ENCODE measurements at places on chromosomes 11 and 22.

GRCh38 chr11:125165111-125165842, 726 bp downstream of the PKNOX2 start:
- DNase-seq: peak; percentile 50

DNA sequence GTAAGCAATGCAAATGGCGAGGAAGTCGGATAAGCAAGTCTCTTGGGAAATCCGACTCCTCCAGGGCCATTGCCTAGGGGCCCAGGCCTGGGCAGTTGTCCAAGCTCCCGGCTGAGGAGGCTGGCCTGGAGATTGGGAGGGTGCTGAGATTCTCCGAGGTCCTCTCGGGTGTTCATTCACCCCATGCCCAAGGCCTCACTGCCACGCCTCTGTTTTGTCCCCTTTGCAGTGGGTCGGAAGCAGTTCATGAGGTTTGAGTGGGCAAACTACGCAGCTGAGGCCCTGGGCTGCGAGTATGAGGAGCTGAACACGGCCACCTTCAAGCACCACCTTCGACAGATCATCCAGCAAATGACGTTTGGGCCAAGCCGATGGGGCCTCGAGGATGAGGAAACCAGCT, 81.3 kb downstream of the MYO18B start:
- no peak for DNase-seq

DNA sequence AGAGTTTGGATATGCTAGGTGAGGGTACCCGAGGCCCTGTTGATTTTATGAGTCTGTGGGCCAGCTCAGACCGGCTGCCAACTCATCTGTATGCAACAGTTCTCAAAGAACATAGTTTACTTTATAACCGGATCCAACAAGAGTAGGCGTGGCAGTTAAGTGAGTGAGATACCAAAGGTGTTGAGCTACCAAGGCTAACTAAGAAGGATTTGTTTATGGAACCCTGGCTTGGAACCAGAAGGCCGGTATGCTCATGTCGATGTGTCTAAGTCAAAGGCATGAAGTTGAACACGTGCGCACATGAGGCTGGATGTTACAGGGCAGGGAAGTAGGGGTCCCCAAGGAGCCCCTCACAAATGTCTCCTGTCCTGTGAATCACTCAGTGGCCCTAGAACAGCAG, at the start of gene KCNJ1:
Gene KCNJ1, minus strand, starts transcription at position 20 of the 400 bp plus-strand sequence. CDS start 27,053 bp downstream, outside the sequence.
- DNase-seq: no peak

DNA sequence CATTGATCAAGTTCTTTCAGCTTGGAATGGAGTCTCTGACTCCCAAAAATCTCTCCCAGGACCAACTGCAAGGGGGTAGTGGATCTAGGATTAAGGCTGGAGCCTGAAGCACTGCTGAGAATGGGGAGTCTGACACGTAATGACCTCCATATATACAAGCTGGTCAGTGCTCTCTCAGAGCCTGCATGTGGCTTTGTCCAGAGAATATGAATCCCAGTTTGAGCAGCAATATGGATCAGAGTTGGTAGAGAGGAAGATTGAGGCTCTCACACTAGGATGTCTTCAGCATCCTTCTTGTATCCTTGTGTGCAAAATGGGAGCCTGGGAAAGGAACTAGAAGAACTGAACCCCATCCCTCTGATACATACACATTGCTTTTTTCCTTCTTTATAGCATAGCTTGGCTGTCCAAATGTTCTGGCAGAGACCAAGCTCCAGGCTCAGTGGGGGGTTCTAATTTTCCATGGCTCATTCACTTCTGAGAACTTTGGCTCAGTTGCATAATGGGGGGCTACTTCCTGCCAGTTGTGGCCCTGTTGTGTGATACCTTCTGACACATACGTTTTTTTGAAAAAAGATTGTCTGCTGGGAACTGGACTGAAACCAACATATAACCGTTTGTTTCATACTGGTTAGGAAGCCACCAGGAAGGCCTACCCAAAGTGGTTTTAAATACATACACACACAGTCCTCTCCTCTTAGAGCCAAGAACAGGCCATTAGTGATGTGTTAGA, 138.2 kb downstream of the ETS1 start:
- no peak for DNase-seq

- DNase-seq: no peak
Observed at GRCh38 chr22:23302171-23303002, 122.1 kb downstream of the BCR start.

GRCh38 chr22:24583221-24584165, 9.4 kb downstream of the LRRC75B start:
- no peak for DNase-seq

GRCh38 chr22:31344256-31344577, 1.9 kb downstream of the PATZ1 start:
- DNase-seq: no peak

DNA sequence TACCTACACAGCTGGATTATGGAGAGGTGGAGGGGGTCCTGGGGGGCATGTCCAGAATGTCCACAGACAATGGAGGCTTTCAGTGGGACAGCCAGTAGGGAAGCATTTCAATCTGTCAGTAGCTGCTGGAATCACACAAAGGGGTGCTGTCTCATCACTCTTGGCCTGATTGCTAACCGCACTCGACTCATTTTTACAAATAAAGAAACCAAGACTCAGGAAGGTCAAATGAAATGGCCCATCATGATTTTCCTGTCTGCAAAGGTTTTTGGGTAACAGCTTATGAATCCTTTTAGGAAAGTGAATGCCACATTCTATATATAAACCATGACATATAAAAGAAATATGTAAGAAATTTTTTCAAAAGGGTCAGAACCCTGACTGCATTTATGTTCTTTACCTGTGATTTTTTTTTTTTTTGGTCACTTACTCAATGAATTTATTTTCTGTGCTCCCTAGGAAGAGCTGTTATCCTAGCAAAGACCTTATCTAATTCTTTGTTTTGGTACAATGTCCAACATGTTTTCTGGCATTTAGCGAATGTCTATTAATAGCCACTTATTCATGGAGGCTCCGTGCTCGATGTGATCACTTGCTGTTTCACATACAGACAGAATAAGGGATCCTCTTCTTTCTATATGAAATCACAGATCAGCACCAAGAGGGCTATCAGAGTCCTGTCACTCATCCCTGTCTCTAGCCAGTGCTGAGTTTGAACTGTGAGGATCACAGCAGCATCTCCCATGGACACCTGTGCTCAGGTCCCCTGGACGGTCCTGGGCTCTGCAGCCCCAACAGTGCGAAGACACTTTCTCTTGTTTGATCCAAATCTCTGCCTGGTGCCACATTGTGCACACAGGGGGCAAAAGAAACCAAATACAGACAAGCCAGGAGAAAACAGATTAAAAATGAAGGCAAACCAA, 979.7 kb downstream of the NTM start:
- DNase-seq: no peak

DNA sequence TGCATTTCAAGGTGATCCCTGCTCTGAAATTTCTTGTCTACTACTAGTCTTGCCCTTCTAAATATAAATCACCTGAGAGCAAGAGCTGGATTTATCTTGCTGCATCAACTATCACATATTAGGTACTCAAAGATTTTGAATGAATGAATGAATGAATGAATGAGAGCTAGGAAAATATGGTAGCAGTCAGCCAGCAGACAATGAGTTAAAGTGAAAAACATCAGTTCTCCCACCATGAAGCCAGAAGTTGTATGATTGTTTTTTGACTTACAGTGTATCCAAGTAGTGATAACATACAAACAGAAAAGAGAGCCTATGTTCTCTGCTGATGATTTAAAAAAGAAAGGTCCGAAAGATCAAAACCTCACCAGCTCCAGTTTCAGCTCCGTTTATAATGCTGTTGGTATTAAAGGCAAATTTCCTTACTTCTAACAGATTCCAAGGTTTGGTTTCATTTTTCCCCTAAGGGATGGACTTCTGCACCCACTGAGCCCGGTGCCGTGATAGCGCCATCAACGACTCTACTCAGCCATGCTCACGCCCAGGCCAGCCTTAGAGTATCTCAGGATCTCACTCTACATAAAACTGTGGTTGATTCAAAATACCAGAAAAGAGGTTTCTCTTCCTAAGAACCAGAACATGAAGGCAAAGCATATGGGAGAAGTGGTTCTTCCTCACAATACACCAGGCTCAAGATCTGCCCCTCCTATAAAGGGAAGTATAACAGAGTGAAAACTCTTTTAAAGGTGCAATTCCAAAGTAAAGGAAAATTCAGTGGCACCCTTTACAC, 92.0 kb downstream of the SGSM3 start:
- DNase-seq: no peak

- no peak for DNase-seq
Observed at GRCh38 chr11:80182901-80183300, 742.1 kb upstream of the TENM4 start.

Measured in WTC11 (cell line).